ENCODE measurements at places on chromosomes 11 and 22.

DNA sequence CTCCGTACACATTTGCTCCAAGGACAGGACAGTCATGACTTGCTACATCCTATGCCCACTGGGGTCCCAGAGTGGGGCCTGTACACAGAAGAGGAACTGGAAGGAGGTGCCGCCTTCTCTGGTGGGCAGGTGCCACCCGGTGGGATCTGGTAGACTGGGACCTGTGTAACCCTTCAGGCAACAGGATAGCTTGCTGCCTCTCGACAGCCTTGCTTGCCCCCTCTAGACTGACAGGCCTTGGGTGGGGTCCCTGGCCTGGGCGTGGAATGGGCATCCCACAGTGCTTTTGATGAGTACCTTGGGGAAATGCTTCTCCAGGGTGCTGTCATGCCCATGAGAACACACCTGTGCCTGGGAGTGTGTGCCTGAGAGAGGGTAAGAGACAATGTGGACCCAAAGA is 15.8 kb downstream of the SHANK3 start:
- DNase-seq: peak; percentile 13

- DNase-seq: no peak
Observed at GRCh38 chr11:69916806-69917387, 97.7 kb upstream of the FGF3 start.

DNA sequence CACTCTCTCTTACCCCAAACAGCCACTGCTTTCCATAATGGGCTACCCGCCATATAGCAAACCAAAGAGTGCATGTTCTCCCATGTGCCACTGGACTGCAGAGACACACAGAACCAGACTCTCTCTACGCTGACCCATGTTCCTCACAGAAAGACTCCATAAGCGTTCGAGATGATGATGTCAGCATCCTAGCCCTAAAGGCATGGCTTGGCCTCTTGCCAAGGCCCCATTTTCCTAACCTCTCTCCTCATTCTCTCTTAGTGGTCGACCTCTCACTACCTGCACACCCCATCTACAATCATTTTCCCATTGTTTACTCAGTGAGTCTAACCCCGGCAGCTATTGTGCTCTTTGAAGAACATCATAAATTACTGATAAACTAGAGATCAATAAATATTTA is 4.9 kb downstream of the NDUFC2 start:
- no peak for DNase-seq

- no peak for DNase-seq
Observed at GRCh38 chr11:128334311-128335044, 252.9 kb downstream of the ETS1 start.

GRCh38 chr11:87539596-87539995 is 501.9 kb downstream of the TMEM135 start:
- no peak for DNase-seq

DNA sequence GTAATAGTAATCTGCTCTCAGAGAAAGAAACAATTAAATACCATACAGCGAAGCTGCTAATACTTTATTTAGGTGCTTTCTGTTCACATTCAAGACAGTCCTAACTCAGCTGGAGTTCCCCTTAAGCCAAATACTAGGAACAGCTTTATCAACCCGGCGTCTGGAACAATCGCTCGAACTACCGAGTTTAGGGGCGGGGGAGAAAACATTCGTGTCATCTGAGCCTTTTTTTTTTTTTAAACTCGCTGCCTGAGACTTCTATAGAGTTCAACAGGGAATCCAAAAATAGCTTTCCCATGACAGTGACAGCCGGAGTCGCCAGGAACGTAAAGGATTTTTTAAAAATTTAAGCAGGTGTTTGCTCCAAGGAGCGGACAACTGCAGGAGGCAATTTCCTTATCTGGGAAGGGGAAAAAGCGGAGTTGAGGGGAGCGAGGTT is 852 bp downstream of the TRAF6 start:
- DNase-seq: peak; percentile 28

DNA sequence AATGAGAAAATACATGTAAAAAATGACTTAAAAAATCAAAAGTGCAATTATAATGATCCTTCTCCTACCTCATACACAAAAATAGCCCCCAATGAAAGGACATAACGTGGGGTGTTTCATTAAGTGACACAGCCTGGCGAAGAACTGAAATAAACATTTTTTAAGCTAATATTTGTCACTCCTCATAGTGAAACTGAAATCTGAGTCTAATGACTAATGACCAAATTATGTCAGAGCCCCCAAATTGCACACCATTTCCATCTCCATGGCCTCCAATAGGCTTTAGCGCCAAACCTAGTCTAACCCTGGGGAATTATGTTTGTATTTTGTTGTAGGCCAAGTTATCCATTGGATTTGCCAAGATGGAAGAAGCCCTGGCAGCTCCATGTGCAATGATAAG is 119.1 kb downstream of the WT1 start:
- no peak for DNase-seq

DNA sequence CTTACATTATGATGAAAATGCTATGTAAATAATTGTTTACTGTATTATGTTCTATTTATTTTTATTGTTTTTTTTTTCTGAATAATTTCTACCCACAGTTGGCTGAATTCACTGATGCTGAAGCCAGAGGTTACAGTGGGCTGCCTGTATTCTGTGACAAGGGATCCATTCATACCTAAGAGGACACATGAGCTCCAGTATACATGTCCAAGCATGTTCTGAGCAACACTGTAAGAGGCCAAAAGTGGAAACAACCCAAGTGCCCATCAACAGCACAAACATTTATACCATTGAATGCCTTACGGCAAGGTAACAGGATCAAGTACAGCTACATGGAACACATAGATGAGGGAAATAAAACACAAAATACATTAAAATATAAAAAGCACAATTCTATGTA is 1.4 kb upstream of the SRSF8 start:
- DNase-seq: no peak

- no peak for DNase-seq
Observed at GRCh38 chr11:117881217-117881616, 4.8 kb upstream of the FXYD6 start.

GRCh38 chr22:27139935-27140511 is 482.6 kb downstream of the MIAT start:
- DNase-seq: no peak

DNA sequence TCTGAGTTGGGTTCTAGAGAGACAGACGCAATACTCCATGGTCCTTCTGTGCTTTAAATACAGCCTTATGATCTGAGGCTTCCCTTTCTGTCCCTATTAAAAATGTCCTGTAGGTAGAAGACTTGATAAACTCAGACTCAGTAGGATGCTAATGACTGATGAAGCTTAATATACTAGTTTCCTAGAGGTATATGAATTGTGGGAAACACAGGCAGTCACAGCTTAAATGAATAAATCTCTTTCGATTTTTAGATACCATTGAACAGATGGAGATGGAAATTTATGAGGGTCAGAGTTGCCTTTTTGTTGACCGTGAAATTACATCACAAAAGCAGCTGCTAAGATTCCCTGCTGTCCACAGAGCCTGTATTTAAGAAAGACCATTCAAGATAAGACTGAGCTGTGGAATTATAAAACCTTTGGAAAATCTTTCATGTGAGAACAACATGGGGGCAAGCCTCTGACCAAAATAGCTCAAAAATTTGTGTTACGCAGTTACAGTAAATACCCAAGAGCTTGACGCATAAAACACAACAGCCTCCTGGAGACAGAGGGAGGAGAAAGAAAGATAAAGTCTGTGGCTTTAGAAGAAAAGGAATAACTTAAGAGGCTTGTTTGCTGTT is 172.3 kb downstream of the AASDHPPT start:
- DNase-seq: no peak

- no peak for DNase-seq
Observed at GRCh38 chr11:6156628-6157359, 13.3 kb downstream of the OR52B2 start.

DNA sequence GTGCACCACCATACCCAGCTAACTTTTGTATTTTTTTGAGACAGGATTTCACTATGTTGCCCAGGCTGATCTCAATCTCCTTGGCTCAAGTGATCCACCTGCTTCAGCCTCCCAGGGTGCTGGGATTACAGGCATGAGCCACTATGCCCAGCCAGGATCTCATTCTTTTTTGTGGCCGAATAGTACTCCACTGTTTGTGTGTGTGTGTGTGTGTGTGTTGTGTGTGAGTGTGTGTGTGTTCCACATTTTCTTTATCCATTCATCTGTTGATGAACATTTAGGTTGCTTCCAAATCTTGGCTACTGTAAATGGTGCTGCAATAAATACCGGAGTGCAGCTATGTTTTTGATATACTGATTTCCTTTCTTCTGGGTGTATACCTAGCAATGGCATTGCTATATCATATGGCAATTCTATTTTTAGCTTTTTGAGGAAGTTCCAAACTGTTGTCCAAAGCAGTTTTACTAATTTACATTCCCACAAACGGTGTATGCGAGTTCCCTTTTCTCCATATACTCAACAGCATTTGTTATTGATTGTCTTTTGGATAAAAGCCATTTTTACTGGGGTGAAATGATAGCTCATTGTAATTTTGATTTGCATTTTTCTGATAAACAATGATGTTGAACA is 105.4 kb downstream of the TTC28 start:
- DNase-seq: no peak

Measured in stimulated activated CD4-positive, alpha-beta T cell treated with anti-CD3 and anti-CD28 coated beads, Interleukin-2, amount 100 ng/mL, for 24 hours (primary cell).